Activated T-cell treated with anti-CD3 and anti-CD28 coated beads, Interleukin-2, amount 50 U/mL, for 1 hour (primary cell): ENCODE measurements at places on chromosomes 3 and 15.

DNA sequence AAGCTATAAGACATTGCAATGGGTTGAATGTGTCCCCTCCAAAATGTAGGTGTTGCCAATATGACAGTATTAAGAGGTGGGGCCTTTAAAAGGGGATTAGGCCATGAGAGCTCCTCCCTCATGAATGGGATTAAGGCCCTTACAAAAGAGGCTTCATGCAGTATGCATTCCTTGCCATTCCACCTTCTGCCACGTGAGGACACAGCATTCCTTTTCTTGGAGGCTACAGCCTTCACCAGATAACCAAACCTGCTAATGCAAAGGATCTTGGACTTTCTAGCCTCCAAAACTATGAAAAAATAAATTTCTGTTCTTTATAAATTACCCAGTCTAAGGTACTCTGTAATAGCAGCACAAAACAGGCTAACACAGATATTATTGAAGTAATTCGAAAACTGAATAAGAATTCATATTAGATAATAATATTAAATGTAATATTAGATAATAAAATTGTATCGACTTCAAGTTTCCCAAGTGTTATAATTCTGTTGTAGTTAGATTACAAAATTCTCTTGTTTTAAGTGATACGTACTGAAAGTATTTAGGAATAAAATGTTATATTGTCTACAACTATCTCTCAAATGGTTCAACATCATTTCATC, 29.4 kb upstream of the ATP8B4 start:
- DNase-seq: no peak

- DNase-seq: no peak
These were observed 28.5 kb downstream of the LRRC49 start for GRCh38 chr15:70920981-70921696.

DNA sequence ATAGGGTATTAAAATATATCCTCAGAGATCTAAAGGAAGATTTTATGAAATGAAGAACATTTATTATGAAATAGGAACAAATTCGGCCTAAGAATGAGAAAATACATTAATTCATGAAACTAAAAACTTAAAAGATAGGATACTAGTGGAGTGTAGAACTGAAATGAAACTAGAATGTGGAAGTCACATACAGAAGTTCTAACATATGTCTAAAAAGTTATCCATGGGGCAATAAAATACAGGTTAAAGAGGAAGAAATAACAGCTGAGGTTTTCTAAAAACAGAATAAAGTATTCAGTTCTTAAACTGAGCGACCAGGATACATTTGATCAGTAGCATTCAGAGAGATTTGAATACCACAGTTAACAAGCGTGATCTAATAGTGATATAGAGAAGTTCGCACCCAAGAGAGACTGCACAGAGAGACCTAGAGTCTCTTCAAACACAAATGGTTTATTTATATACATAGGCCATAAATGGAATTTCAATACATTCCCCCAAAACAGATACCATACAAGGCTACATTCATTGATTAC, 85.9 kb downstream of the FEZF2 start:
- DNase-seq: no peak

- no peak for DNase-seq
These were observed 30.3 kb upstream of the SKOR1 start for GRCh38 chr15:67794832-67795574.

DNA sequence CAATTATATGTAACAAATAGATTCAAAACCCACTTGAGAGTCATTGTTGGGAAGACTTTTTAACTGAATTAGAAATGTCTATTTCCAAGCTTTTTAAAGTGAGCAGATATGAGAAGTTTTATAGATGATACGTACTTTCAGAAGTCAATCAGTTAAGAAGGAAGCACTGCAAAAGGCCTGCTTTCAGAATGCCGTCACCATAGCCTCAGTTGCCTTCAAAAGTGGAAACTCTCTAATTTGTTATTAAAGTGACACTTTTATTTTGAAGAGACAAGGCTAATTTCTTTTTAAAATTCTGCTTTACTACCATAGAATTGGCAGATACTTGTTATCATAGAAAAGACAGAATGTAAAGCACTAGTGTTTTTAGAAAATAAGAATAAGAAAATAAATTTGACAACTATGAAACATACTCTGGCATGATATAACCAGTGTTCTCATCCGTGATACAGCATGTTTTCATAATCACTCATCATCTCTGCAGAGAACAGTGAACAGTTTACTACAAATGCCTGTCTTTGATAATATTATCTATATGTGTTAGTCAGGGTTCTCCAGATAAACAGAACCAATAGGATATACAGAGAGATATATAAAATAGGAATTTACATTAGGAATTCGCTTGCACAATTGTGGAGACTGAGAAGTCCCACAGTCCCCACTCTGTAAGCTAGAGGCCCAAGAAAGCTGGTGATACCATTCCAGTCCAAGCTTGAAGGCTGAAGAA, 7.0 kb upstream of the PLD1 start:
- DNase-seq: no peak

DNA sequence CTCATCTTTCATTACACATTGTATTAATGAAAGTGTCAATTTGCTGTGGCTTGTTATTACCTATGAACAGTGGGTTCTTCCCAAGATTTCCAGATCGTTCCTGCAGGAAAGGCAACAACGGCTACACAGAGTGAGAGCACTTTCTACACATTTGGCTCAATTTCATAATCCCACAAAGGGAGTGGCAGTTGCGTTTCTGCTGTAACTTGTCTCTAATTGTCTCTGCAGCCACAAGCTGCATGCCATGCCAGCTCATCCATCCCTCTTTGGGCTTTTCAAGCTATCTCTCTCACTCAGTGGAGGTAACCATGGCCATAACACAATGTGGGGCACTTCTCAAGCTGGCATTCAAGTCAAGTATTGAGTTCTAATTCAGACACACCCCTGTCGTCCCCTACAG, 27.7 kb upstream of the CPNE4 start:
- no peak for DNase-seq

- DNase-seq: no peak
These were observed 417.7 kb upstream of the TGFBR2 start for GRCh38 chr3:30188713-30189112.

- DNase-seq: no peak
These were observed 133.6 kb downstream of the TPRG1 start for GRCh38 chr3:189305412-189305811.

DNA sequence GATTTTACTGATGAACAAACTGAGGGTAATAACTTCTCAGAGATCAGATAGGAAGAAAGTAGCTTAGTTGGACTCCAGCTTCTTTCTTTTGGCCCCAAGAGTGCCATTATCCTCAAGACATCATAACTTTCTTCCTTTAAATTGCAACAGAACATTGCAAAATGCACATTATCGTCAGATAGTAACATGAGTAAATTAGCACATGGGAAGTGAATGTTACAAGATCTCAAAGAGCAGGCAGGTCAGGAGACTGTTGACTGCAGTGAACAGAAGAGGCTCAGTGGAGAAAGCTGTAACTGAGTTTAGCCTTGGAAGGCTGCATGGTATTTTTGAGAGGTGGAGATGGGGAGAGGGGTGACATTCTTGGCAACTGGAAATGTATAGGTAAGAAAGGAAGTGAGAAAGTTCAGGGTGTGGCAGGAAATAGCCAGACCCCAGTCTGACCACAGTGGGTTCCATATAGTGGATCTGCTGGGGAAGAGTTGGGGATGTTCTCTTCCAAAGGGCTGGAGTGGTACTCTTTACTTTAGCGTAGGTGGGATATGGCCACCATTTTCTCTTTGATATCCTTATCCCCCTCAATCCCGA, 307.7 kb downstream of the RPLP1 start:
- no peak for DNase-seq

DNA sequence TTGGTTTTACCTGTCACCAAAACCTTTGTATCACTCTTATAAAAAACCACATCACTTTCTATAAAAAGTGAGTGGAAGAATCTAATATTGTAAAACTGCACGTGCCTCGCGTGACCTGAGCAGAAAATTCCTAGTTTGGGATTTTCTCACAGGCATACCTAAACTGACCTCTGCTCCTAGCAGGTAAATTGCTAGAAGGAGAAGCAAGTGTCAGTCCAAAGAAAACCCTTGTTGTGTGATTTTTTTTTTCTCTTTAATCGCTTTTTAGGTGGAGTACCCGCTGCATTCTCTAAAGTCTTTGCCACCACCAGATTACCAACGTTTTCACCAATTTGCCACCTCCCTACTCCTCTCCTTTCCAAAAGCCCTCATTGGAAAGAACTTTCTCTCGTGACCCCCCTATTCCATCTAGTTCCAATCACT, 534 bp upstream of the UBE2E1 start:
- DNase-seq: no peak

- DNase-seq: no peak
These were observed 55.7 kb downstream of the MB21D2 start for GRCh38 chr3:192861972-192862371.

DNA sequence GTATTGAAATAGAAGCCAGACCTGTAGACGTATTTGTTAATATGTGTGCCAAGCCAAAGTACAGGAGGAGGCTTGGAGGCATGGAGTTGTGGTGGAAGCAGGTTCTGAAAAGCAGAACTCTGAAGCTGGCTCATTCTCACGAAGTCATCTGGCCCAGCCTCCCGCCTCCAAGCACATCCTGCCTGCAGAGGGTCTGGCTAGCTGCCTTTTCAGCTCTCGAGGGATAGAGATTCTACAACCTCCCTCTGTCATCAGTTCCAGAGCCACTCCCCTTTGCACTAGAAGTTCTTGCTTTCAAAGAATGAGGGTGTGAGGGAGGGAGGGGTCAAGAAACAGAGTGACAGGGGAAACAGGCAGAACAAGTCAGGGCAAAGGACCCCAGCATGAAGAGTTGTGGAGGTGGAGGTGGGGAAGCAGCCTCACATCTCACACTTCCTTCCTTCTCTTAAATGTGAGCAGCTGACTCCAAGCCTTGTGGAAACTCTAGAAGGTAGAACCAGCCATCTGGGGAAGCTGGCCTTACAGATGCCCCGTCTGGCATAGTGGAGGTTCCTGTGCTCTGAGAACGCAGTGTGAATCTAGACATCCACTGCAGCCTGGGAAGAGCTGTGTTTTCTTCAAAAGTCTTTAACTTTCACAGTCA, 95.3 kb downstream of the SLC49A4 start:
- DNase-seq: no peak

- no peak for DNase-seq
These were observed 626.8 kb downstream of the GRM7 start for GRCh38 chr3:7487763-7488162.

DNA sequence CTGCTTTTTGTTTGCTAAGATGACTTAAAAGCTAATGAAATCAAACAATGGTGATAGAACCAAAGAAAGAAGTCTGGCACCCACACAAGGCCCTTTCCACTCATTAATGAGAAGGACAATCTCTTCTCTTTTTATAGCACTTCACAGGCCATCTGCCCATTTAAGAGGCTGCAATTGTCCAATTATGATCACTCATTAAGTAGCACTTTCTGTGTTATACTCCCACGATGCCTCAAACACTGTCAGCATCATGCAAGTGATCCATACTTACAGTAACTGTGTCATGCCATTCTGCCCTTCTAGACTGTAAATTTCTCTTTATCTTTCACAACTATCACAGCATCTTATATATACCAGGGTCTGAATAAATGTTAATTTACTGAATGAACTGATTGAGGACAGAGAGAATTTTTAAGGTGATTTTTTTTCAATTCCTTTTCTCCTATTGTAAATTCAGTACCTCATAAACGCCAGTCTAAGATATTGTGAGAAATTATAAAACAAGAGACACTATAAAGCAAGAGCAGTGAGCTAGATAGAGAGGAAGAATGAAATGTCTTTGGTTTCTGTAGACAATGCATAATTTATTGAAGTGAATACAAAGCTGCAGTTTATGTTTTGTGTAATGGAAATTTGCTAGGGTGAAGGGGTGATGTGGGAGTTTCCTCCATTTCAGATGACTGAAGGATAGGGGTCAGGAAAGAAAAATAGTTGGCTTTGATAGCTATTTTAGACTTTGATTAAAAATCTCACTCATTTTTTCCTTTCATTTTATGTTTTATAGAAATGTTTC, 17.3 kb downstream of the CD200 start:
- DNase-seq: no peak

DNA sequence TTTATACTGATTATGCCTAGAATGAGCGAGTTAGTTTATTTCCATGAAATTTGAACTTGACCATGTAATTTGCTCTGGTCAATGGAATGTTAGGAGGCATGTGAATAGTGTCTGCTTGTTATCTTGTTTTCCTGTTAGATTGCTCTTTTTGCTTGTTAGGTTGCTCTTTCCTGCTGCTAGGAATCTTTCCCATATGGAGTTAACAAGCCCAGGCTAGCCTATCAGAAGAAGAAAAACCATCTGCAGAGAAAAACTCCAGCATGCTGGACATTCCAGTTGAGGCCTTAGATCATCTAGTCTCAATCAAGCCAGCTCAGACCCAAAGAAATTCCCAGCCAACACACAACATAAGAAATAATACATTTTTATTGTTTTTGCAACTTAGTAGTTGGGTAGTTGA, 470.2 kb upstream of the AGTR1 start:
- no peak for DNase-seq

DNA sequence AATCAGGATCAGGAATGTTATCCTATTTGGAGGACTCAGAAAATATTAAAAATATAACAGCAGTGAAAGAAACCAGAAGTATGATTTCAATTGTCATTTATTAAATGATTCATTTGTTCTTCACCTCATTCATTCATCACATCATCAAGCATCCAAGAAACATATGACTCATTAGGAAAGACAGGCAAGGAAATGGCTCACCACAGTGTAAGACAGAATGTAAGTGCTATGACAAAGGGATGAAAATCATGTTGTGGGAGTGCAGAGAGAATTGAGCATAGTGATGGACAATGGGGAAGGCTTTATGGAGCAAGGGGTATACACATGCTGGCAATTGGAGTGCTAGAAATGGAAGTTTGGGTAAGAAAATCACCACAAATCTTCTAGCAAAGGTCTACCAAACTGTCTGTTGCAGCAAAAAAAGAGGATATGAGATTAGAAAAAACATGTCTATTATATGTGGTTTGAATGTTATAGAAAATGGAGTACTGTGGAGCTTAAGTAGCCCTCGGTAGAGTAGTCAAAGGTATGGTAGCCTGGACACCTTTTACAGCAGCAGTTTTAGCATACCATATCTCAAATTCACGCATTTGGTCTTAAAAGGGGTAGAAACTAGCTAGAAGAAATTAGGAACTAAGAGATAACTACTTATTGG, 111.1 kb upstream of the GPR149 start:
- no peak for DNase-seq

- peak; percentile 65 for DNase-seq
These were observed 619 bp downstream of the ATXN7 start for GRCh38 chr3:63864008-63864964.

GRCh38 chr3:69433969-69434325, 48.1 kb upstream of the FRMD4B start:
- no peak for DNase-seq

GRCh38 chr3:47000198-47000815, 20.8 kb downstream of the NBEAL2 start:
- no peak for DNase-seq
